ENCODE measurements at places on chromosomes 12 and 14. TPM values are rescaled to one million over a fixed set of nuclear protein-coding genes. Genes with fewer than 3 reads are reported as not detected.

The NOVA1 gene
- 40.5 TPM for total RNA-seq

The EAPP gene
- total RNA-seq = 34.6 TPM

The KCNA5 gene
- total RNA-seq = 0.45 TPM

The ASPG gene
- total RNA-seq = 4.6 TPM

The CLEC14A gene
- 47.3 TPM for total RNA-seq

The CCND2 gene
- 130 TPM for total RNA-seq

The KRT7 gene
- total RNA-seq = 4.0 TPM

The DTX1 gene
- total RNA-seq = 10.1 TPM

The OR2AP1 gene
- total RNA-seq = not detected

The PAPLN gene
- 115 TPM for total RNA-seq

The TMX1 gene
- 27.3 TPM for total RNA-seq

The KRT6B gene
- total RNA-seq = not detected

The NELL2 gene
- 2.4 TPM for total RNA-seq

The CMKLR1 gene
- total RNA-seq = 20.6 TPM

The SDR9C7 gene
- total RNA-seq = 0.18 TPM

The PZP gene
- 0.80 TPM for total RNA-seq

The SMCO3 gene
- 21.0 TPM for total RNA-seq

The FGF6 gene
- not detected for total RNA-seq

The GPR84 gene
- 0.53 TPM for total RNA-seq

The TBX5 gene
- not detected for total RNA-seq

The SOAT2 gene
- total RNA-seq = 1.2 TPM

The PLEKHA5 gene
- total RNA-seq = 44.1 TPM

The ASIC1 gene
- 5.5 TPM for total RNA-seq

The CD163 gene
- total RNA-seq = 91.9 TPM

The PMEL gene
- 0.49 TPM for total RNA-seq

The SERPINA3 gene
- total RNA-seq = 77.1 TPM

The ARG2 gene
- 2.8 TPM for total RNA-seq

The SLC38A6 gene
- 29.3 TPM for total RNA-seq

The TSPAN19 gene
- total RNA-seq = 0.58 TPM

The ANO4 gene
- total RNA-seq = 1.7 TPM

The TGM1 gene
- 13.2 TPM for total RNA-seq

The GLIPR1L2 gene
- 4.6 TPM for total RNA-seq

The KLRB1 gene
- total RNA-seq = 1.4 TPM

The CLEC9A gene
- 2.3 TPM for total RNA-seq

The C14orf39 gene
- total RNA-seq = 4.4 TPM

The TCL1A gene
- 0.67 TPM for total RNA-seq

The MTERF2 gene
- total RNA-seq = 15.2 TPM

The REC8 gene
- 20.9 TPM for total RNA-seq

The RPL10L gene
- not detected for total RNA-seq

The MYF5 gene
- total RNA-seq = not detected

The APOF gene
- not detected for total RNA-seq
